ENCODE measurements at places on chromosomes 7 and 10. TPM values are rescaled to one million over a fixed set of nuclear protein-coding genes. Genes with fewer than 3 reads are reported as not detected.

CALHM2 gene
- total RNA-seq: 21.1 TPM

UBTD1 gene
- total RNA-seq: 15.2 TPM

TMEM26 gene
- total RNA-seq: 6.6 TPM

CLIP2 gene
- 43.7 TPM for total RNA-seq

PLXDC2 gene
- total RNA-seq: 48.1 TPM

CTAGE8 gene
- total RNA-seq: 1.8 TPM

RARRES2 gene
- total RNA-seq: 68.7 TPM

ZNF679 gene
- not detected for total RNA-seq

LRRC18 gene
- total RNA-seq: 0.23 TPM

GPER1 gene
- total RNA-seq: 6.0 TPM

OPN1SW gene
- not detected for total RNA-seq

SOSTDC1 gene
- total RNA-seq: 28.8 TPM

PRKAR2B gene
- 24.5 TPM for total RNA-seq

ANXA7 gene
- 78.0 TPM for total RNA-seq

PKD2L1 gene
- not detected for total RNA-seq

CPA4 gene
- 0.41 TPM for total RNA-seq

SFTPD gene
- total RNA-seq: 0.53 TPM

Measured in metanephros (tissue), 2 donors.